Heart right ventricle (tissue), 16 donors: ENCODE measurements at places on chromosomes 3 and 15.

GRCh38 chr3:176814285-176814684 is 383.0 kb downstream of the TBL1XR1 start:
- peak; percentile 59 for DNase-seq

DNA sequence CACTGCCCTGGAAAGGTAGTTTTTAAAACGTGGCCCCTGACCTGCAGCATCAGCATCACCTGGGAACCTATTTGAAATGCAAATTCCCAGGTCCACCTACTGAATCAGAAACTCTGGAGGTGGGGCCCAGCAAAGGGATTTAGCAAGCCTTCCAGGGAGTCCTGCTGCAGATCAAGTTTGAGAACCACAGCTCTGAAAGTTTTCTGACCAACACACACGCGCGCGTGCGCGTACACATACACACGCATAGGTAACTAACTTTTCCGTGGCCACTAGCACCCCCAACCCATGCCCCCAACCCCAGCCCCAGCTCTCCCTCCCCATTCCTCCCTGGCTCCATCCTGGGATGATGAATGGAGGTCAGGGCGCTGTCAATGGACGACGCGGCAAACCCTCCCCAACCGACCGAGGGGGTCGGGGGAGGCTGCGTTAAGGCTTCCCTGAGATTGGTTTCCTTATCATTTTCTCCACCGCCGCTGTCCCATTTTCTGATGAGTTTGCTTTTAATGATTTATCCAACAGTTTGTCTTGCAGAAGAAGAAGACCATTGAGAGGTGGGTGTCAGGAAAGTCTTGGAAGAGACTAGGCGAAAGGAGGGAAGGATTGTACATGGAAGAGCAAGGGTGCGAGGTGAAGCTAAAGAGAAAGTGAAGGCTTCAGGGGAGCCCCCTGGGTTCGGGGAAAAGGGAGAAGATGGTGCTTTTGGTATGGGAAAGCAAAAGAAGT is 590 bp upstream of the BOC start:
- DNase-seq = no peak

- no peak for DNase-seq
Measured at GRCh38 chr3:35519936-35520335, 119.4 kb upstream of the ARPP21 start.

GRCh38 chr3:16801698-16802097 is 83.1 kb upstream of the PLCL2 start:
- no peak for DNase-seq

- no peak for DNase-seq
Measured at GRCh38 chr15:92153620-92154019, 240.1 kb upstream of the ST8SIA2 start.

DNA sequence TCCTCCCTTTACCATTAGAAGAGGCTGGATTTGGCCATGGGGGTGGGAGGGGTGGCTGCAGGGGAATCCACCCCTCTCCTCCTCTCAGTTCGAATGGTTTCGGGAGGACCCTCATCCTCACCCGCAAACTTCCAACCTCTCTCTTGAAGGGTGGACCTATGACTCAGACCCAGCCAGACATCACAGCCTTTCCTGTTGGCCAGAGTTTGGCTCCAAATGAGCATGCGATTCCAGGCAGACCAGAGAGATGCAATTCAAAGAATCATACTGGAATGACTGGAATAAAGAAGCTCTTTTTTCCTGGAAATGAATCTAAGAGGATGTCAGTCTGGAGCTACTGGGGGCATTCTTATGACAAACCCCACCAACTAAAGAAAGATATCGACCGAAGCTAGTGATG is 516.7 kb upstream of the MDFIC2 start:
- peak; percentile 29 for DNase-seq

GRCh38 chr3:143814443-143814889 is 33.8 kb downstream of the SLC9A9 start:
- DNase-seq = no peak
